ENCODE measurements at places on chromosomes 4 and X. TPM values are rescaled to one million over a fixed set of nuclear protein-coding genes. Genes with fewer than 3 reads are reported as not detected.

- no peak for DNase-seq
Observed at GRCh38 chr4:79330720-79331119, 4.9 kb upstream of the NAA11 start.

GRCh38 chrX:132375941-132376340 lies 112.9 kb downstream of the MBNL3 start:
- DNase-seq, result no peak

DNA sequence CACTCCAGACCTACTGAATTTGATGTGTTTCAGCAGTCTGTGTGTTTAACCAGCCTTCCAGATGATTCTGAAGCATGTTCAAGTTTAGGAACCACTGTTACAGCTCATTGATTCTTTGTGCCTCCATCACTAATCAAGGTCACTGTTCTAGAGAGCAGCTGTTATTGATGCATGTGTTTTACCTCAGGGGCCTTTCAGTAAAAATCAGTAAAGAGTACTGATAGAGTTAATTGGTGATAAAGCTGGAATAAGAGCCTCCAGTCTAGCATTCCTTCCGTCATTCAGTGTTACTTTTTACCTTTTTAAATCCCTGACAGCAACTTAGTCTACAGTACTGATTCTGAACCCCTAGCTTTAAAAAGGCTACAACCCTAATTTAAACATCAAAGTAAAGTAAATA lies 12.9 kb downstream of the CPEB2 start:
- no peak for DNase-seq

DNA sequence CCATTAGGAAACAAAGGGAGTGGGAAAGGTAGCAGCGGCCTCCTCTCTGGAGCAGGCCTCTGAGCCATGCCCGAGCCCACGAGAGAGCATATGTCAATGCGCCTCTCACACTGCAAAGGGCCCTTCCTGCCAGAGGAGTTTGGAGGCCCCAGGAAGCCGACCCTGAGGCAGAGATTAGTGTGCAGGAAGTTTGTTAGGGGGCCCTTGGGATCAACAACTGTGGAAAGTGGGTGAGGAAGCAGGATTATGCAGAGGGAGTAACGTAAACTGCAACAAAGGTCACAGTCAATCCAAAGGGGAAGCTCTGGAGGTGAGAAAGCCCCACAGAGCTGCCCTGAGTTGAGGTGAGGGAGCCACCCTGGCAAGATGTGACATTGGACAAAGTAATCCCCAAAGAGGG lies 17.4 kb downstream of the RTL5 start:
- no peak for DNase-seq

DNA sequence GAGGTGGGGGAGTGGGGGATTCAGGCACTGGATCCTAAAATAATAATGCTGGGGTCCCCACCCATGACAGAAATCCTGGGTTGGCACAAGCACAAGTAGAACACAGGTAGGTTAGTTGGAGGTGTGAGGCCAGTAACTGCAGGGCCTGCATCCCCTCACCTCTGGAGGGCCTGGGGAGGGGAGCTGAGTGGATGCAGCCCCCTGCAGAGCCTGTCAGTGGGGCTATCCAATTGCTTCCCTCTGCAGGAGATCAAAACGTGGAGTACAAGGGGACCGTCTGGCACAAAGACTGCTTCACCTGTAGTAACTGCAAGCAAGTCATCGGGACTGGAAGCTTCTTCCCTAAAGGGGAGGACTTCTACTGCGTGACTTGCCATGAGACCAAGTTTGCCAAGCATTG lies 43.7 kb downstream of the MAP7D3 start:
- DNase-seq, result no peak

DNA sequence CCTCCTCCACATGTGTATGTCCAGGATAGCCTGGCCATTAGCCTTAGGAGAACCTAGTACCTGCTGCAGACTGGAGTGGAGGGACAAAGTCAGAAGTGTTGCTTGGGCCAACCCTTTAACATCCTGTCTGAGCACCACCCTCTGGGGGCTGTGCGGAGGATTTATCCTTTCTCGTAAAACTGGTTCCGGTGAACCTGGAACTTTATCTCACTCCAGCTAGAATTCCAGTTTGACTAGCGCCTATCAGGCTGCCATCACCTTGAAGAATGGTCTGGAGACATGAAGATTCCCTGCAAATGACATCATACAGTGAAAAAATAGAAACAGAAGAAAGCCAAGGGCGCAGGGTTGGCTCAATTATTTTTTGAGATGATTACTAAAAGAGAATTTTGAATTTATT lies 4.0 kb downstream of the TCEAL8 start:
- DNase-seq, result no peak

MAGEB1 gene
- total RNA-seq, result not detected

DNA sequence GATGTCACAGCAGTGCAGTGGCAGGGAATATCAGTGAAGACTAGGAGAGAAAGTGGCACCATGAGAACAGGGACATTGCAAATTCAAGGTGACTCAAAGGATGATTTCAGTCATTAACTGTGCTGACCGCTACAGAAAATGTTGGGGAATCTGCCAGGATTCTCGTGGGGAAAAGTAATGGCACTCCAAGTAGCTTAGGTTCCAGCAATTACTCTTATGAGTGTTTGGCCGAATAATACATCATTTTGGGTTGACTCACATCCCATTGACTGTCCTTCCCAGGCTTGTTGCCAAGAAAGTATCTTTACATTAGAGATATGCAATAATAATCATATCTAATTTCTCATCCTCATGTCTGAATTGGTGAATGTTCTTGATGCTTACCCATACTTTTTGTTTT lies 1411.1 kb upstream of the PCDH7 start:
- DNase-seq, result no peak

NLGN4X gene
- total RNA-seq, result not detected

- DNase-seq, result no peak
Observed at GRCh38 chr4:141768954-141769353, 132.6 kb downstream of the IL15 start.

All from activated CD4-positive, alpha-beta memory T cell treated with anti-CD3 and anti-CD28 coated beads for 36 hours (primary cell).